ENCODE measurements at places on chromosomes 3 and 15.

DNA sequence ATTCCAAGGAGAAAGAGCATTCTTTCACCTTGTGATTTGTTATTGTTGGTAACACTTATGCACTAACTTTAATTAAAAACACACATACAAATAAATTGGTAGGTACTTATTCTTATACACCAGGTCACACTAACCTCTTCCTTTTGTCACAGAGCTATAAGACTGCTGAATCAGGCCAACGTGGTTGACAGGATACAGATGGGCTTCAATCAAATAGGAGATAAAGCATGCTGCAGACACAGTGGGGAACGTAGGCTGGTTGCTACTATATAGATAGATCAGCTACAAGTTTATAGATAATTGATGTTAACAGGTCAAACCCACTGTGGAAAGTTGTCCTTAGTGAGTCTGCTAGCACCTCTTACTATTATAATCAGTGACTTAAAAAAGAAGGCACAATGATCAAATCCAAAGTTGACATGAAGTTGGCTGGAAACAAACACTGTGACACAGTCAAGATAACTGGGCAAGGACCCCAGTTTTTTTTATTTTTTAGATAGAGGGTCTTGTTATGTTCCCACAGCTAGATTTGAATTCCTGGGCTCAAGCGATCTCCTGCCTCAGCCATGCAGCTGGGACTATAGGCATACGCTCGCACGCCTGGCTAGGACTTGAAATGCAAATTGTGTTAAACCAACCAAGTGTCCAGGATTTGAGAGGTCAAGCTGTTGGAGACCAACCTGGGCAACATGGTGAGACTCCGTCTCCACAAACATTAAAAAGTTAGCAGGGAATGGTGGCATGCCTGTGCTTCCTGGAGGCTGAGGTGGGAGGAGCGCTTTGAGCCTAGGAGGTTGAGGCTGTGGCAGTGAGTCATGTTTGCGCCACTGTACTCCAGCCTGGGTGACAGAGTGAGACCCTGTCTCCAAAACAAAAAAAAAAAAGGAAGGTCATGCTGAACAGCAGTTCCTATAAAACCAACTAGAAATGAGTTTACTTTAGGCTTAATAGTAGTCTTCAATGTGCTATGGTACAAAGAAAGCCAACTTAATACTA is 97.9 kb upstream of the MEX3B start:
- DNase-seq = no peak

GRCh38 chr15:68389936-68390817 is 41.8 kb downstream of the ITGA11 start:
- peak; percentile 26 for DNase-seq

DNA sequence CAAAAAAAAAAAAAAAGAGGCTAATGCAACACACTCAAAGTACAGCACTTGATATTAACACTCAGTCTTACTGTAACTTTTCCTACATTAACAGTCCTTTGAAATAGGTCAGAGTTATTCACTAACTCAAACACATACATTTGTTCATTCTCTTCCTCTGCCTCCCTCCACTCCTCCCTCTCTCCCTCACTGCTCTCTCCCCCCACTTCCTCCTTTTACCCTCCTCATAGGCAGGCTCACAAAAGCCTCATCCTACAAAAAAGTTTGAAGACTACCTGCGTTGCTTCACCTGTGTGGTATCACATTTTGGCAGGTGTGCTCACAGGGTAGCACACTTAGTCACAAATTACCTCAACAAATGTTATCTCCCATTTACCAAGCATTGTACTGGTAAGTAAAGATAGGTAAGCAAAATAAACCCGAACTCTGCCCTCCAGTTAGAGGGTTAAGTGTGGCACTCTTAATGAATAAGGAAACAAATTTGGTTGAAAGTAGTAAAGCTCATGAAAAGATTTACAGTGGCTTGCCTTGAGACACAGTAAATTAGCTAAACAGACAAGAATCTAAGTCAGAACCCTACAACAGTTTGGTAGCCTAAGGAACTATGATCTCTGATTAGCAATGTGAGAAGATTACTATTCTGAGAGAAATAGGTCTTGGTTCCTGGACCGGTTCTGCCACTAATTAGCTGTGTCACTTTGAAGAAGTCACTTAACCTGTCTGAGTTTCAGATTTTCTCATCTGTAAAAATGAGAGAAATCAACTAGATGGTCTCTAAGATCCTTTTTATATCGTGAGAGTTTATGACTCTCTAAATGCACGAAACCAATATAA is 151.0 kb upstream of the MLF1 start:
- DNase-seq = no peak

- DNase-seq = no peak
These were observed 2.6 kb downstream of the SPATA12 start for GRCh38 chr3:57063032-57063431.

- no peak for DNase-seq
These were observed 34.9 kb upstream of the GABRB3 start for GRCh38 chr15:26807517-26808427.

DNA sequence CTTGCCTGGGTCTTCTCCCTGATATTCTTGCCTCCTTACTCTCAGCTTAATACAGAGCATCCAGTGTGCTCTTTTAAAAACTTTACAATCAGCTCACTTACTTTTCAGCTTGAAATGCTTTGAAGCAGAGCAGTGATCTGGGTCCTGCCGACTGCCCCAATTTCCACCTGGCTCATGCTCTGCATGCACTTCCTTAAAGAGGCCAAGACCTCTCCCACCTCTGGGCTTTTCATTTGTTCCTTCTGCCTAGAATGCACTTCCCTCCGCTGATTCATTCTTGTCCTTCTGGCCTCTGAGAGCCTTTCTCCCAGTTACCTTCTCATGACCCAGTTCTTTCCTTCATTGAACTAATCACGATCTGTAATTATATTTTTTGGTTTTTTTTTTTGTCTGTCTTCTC is 1.9 kb upstream of the CCNDBP1 start:
- DNase-seq = no peak

DNA sequence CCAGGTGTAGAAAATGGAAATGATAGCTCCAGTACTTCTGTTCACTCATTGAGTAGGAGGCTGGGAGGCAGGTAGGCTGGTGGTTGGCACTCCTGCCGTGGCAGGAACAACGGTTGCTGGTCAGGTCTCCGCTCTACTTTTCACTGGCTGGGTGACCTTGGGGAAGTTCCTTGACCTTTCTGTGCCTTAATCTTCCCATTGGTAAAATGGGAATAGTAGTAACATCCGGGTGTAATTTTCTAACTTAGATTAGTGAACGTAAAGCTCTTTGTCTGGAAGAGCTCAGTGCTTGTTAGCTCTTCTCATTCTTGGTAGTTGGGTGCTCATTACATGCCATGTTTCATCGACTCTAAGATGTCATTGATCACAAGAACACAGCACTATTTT is 45.8 kb upstream of the FLNB start:
- DNase-seq = no peak

- DNase-seq = no peak
These were observed 12.1 kb downstream of the ZIC4 start for GRCh38 chr3:147393943-147394883.

- no peak for DNase-seq
These were observed 36.4 kb downstream of the MB21D2 start for GRCh38 chr3:192881159-192881786.

DNA sequence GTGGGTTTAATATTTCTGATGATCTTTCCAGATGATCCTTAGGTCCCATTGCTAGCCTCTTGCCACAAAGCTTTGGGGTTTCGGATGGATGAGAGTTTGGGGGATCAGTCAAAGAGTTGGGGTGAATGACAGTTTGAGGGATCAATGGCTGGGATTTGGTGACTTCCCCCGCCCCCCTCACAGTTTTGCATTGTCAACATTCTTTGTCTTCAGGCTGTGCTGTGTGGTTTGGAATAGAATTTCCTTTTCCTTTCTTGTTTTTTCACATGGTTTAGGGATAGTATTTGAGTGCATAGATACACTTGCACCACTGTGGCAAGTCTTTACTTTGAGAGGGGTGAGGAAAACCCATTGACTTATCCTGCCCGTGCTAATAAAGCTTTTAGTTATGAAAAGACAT is 14.3 kb downstream of the MEF2A start:
- no peak for DNase-seq

- no peak for DNase-seq
These were observed 34.9 kb upstream of the TTBK2 start for GRCh38 chr15:42955518-42955917.

- no peak for DNase-seq
These were observed 9.9 kb upstream of the PAQR9 start for GRCh38 chr3:142973217-142974009.

DNA sequence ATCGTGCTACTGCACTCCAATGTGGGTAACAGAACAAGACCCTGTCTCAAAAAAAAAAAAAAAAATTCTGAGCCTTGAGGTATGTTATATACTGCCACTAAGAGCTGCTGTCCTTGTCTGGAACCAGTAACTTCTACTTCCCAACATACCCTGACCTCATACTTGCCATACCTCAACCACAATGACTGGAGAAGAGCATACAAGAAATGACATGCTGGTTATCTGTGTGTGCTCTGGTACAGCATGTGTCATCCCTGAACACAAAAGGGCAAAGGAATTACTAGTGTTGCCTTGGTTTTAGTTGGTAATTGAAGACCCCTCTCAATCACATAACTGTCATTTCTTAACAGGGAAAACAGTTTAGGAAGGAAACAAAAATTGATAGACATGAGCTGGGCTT is 54.5 kb downstream of the MRPS25 start:
- DNase-seq = no peak

GRCh38 chr15:41231422-41232226 is 556 bp downstream of the CHP1 start:
- DNase-seq = no peak

DNA sequence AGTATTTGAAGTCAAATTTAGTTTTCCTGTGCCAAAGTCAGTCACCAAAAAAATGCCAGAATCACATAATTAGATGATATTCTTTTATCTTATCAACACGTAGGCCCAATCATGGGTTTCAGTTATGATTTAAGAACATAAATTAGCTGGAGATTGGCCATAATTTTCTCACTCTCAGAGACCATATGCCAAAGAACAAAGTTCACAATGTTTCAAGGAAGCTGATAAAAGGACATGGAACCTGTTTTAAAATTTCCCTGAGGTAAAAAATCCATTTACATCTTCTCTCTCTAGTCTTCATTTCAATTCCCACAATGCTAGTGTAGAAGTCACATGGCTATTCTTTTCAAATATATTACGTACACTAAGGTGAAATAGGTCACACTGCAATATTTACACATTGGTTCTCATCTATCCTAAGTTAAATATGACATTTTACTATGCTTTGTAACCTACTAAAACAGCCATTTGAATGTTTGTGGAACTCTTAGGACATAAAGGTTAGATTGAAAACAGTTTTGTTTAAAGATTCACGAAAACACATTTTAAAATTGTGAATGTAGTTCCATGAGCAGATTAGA is 42.7 kb upstream of the DCUN1D1 start:
- DNase-seq = no peak

DNA sequence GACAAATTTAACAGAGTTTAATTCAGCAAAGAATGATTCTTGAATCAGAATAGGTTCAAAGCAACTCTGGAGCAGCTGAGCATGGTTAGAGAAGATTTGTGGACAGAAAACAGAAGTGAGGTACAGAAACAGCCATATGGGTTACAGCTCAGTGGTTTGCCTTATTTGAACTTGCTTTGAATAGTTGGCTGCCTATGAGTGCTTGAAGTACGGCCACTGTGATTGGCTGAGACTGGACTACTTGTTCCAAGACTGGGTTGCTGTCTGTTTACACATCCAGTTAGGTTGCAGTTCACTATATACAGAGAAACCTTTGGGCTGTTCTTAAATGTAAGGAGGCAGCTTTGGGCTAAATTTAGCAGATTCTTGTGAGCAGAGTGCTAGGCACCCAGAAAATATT is 79.4 kb upstream of the CADPS start:
- DNase-seq = no peak

- no peak for DNase-seq
These were observed 34.8 kb upstream of the DCP1A start for GRCh38 chr3:53382106-53382505.

DNA sequence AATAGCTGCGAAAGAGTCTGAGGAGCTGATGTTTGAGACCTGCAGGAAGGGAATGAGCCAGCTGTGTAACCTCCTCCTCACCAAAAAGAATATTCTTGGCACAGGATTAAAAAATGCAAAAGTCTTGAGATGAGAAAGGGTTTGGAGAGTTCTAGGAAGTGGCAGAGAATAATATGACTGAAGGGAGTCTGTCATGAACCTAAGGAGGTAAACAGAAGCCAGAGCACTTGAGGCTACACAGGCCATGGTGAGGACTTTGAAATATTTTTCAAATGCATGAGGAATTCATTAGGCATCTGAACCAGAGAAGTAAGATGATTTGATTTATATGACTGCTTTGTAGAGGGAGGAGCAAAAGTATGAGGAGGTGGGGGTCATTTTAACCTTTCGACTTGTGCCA is 347.8 kb downstream of the EPHA3 start:
- no peak for DNase-seq

GRCh38 chr15:101255051-101255395 is 3.2 kb upstream of the CHSY1 start:
- DNase-seq = no peak

DNA sequence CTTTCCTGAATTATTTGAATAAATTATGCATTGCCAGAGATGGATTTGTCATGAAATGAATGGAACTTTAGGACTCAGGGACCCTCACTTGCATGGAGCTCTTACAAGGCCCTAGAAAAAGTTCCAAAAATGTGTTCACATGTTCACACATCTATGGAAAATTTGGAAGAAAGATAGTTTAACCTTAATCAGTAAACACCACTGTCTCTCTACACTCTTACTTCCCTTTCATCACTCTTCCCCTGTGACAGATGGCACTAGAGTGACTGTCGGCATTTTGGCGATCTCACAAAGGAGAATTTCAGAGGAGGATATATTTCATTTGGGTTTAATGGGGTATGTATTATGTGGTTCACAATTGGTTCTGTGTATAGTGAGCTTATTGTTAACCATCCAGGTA is 600.8 kb downstream of the IGSF11 start:
- no peak for DNase-seq

DNA sequence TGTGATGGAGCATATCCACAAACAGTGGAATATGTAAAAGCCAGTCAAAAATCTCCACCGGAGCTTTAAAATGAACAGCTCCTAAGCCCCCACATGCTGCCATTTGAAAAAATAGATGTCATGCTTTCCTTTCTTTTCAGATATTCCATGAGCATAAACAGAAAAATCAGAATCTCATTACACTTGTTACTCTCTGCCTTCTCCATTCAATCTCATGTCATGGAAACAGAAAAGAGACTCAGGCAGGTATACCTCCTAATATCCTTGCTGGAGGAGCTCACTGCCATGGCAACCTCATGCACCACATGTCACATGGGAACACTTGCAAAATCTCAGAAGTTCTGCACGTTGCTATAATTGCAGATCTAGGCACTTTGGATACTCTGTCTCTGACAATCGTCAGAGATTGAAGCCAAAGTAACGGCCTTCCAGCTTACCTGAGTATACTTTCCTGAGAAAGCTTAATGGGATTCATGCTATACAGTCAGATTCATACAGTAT is 317.0 kb upstream of the ADAMTS9 start:
- DNase-seq = no peak

- no peak for DNase-seq
These were observed 15.8 kb downstream of the SOX2 start for GRCh38 chr3:181727341-181728032.
